BJ (cell line): ENCODE measurements at places on chromosomes 7 and 10. TPM values are rescaled to one million over a fixed set of nuclear protein-coding genes. Genes with fewer than 3 reads are reported as not detected.

DNA sequence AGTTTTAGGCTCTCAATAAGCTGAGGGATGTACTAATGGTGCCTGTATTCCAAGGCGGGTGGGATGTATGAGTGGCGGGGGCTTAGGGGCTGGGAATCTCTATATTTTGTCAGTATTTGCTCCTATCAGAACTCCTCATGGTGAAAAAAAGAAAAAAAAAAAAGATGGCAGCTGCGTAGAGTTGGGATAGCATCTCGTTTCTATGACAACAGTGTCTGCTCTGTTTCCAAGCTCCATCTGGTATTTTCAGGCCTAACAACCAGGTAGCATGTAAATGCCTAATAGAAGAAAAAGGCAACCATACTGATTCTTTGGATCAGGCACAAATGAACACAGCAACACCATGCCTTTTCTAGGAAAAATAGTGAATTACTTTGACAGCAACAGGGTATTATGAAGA, 11.7 kb upstream of the CCDC172 start:
- DNase-seq: no peak

DNA sequence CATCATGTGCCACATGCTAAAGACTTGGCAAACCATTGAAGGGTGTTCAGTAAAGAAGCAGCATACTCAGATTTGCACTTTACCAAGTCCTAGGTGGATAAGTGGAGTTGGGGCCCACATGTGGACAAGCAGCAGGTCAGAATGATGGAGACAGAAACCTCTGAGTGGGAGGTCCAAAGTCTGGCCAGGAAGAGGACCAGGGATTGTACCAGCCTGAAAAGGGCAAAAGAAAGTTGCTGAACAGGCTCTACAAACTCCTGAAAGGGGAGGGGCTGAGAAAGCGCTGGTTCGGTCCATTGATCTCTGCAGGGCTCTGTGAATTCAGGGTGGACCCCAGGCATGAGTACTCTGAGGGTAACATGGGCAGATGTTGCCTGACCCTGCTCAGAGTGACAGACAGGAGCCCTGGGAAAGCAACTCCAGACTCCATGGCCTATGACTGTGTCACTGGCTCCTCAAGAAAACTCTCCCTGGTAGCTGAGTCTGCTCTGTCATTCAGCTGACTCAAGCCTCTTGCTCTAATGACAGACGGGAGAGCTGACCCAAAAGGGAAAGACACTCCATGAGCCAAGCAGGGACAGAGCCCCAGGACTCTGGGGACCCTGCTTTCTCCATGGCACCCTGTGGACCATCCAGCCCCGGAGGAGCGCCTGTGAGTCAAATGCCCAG, 68.5 kb downstream of the TBXAS1 start:
- no peak for DNase-seq

GRCh38 chr10:69749178-69750010, 52.3 kb upstream of the COL13A1 start:
- DNase-seq: no peak

GRCh38 chr7:33418251-33418701, 288.9 kb downstream of the BBS9 start:
- DNase-seq: no peak

DNA sequence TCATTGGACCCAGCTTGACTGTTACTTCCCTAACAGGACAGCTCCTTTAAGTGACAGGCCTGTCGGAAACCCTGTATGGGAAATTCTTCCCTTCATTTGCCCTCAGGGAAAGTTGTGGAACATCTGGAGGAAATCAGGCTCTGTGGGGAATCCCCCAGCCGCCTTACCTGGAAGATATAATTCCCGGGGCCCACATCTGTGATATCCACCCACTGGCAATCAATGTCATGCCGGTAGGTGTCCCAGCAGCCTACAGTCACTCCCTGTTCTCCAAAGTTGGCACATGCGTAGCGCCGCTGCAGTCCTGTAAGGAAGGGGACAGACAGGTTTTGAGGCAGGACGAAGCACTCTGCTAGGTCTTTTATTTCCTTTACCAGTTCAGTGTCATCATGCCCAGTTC, 16.6 kb downstream of the LOXL4 start:
- no peak for DNase-seq

ADAM8 gene
- polyA plus RNA-seq: 0.53 and 0.77 TPM in 2 replicates

APBB1IP gene
- 4.3 and 5.6 TPM in 2 replicates for polyA plus RNA-seq

GRCh38 chr7:6350433-6351058, 78.1 kb upstream of the CYTH3 start:
- DNase-seq: no peak

- no peak for DNase-seq
Observed at GRCh38 chr10:72943498-72944234, 10.9 kb downstream of the PLA2G12B start.

DNA sequence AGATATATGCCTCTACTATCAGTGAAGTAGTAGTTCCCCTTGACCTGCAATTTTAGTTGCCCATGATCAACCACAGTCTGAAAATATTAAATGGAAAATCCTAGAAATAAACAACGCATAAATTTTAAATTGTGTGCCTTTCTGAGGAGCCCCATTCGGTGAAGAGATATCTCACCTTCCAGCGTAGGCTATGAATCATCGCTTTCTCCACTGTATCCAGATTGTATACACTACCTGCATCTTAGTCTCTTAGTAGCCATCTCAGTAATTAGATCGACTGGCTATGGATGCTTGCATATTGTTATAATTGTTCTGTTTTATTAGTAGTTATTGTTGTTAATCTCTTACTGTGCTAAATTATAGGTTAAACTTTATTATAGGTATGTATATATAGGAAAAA, 151.3 kb downstream of the LRRC4 start:
- DNase-seq: no peak

OR2A12 gene
- not detected in 2 replicates for polyA plus RNA-seq

GRCh38 chr10:13839430-13839990, 252.7 kb downstream of the PRPF18 start:
- no peak for DNase-seq

DNA sequence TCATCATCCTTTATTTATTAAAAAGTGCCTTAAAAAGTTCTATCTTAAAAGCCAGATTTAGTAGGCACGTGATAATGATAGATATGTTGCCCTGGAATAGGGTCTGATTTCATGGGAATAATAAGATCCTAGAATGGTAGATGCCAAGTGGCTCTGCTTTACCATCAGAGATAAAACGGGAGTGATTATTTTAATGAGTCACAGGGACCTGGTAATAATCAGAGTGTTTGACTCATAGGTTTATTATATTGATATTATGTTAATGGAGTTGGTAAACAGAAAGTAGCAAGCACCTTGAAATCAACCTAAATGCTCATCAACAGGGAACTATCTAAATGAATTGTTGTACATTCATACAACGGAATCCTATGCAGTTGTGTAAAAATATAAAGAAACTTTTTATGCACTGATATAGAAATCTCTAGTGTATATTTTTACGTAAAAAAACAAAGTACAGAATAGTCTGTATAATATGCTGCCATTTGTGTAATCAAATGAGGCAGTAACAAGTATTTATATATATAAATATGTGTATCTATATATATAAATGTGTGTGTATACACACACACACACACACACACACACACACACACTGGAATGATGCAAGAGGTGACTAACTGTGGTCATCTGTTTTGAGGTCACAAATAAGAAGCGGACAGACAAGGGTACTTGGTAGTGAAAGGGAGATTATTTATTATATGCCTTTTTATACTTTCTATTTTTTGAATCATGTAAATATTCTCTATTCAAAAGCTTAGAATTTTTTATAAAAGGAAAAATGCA, 78.6 kb upstream of the DYNC1I1 start:
- no peak for DNase-seq

DNA sequence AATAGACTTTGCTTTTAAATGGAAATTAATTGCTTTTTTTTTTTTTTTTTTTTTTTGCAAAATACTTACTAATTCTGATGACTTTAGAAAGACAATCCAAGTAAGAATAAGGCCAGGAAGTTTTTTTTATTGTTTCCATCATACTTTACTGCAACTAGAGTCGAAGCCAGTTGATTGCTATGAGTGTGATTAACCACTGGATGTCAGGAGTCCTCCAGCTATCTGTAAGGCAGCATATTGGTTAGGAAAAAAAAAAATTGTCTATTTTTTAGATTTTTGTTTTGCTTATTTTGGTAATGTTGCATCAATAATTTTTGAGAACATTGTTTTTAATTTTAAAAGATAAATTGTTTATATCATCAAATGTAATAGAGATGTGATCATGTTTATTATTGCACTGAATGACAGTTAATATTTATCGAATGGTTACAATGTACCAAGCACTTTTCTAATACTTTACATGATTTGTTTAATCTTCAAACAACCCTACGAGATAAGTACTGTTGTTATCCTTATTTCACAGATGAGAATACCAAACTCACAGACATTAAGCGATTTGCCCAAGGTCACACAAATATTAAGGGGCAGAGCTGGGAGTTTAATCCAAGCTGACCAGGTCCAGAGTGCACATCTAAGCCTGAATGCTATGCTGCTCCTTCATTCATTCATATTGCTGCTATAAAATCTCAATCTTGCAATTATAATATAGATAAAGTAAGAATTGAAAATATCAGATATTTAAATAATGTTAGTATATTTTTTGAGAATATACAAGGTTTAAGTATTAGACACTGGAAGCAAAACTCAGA, 19.9 kb upstream of the LMOD2 start:
- DNase-seq: no peak

DNA sequence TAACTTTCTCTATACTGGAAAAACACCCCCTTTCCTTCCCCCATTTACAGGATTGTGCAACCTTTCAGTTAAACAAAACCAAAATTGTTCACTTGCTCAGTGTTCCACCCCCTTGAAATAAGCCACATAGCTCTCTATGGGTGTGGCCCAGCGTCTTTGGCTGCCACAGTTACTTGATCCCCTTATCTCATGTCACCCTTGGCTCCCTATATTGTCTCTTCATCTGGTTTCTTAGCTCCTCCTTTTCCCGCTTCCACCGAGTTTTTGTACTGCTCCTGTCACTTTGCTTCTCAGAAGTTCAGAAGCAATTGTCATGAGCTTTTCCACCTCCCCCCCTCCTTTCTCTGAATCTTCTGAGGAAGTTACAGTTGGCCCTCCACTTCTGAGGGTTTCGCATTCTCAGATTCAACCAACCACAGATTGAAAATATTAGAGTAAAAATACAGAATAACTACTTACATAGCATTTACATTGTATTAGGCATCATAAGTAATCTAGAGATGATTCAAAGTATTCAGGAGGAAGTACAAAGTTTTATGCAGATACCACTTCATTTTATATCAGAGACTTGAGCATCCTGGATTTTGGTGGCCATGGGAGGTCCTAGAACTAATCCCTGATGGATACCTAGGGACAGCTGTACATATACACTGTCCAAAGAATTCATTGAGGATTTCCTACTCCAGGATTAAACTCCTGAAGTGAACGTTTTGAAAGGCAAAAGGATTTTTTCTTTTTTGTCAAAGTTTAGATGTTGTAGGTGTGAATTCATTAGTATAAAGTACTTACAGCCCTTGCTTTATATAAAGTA, 60.4 kb downstream of the ADD3 start:
- DNase-seq: no peak

- DNase-seq: no peak
Observed at GRCh38 chr7:2017914-2018568, 214.7 kb downstream of the MAD1L1 start.

GHRHR gene
- polyA plus RNA-seq: not detected in 2 replicates
